Posterior cingulate gyrus (tissue), 11 donors: ENCODE measurements at places on chromosomes 11 and 22.
A peak's percentile ranks its signal among the peaks of the same experiment; 100 is the strongest.

DNA sequence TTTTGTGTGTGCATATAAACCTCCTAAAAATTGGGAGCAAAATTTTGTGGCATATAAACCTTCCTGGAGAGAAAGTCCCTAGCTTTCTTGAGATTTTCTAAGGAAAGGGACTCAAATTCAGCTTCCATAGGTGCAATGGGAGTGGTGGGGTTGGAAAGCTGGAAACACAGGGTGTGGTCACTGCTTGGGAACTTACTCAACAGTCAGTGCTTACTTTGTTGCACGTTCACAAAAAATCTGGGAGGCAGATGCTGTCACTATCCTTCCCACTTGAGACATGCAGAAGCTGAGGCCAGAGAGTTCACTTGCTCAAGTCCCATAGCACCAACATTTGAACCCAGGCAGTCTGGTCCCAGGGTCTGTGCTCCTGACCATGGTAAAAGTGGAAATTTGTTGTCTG is 3.9 kb upstream of the CATSPERZ start:
- DNase-seq = no peak

GRCh38 chr11:1854949-1855885 is 2.3 kb downstream of the LSP1 start:
- DNase-seq = no peak

DNA sequence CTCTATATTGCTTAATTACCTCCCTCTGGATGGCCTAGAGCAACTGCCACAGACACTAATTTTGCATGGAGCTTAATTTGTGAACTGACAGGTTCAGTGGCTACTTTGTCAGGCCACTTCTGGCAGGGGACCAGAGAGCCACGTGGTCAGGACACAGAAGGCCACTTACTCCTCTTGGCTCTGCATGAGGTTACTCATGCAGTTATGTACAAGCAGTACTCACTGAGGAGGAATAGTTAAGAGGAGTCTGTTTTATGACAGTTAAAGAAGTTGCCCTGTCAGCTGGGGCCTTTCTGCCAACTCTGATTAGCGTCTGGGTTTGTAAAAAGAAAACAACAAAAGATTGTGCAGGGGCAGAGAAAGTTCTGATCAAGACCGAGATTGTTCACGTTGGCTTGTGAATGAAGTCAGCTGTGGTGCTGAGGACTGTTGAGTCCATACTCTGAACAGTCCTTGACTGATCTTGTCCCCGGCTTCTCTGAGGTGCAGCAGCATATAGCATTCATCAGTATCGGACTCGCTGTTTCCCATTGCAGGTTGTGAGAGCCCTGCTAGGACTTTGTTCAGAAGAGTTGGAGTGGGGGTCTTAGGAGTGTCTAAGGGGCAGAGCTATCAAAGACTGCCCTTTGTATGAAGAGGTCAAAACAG is 41.4 kb downstream of the PPFIBP2 start:
- peak; percentile 58 for DNase-seq

GRCh38 chr11:116808262-116809175 is 14.6 kb downstream of the APOA4 start:
- no peak for DNase-seq

- no peak for DNase-seq
These were observed 41.8 kb upstream of the CDON start for GRCh38 chr11:126104420-126104819.

- DNase-seq = no peak
These were observed 50.5 kb upstream of the ZBED5 start for GRCh38 chr11:10908215-10908951.

DNA sequence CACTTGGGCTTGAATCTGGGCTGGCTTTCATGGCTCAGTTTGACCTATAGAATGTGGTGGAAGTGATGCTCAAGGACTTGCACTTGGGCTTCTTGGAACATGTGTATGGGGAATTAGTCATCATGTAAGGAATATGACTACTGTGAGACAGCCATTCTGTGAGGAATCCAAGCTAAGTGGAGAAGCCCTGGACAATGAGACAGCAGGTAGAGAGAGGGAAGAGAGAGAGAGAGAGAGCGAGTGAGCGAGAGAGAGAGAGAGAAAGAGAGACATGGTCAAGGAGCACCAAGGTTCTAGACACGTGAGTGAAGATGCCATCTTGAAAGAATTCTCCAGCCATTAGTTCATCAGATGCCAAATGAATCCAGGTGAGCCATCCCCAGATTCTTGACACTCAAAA is 261.6 kb upstream of the SORL1-AS1 start:
- DNase-seq = no peak

GRCh38 chr11:93740031-93740729 is 1.1 kb downstream of the TAF1D start:
- no peak for DNase-seq
